RWPE2 (cell line): ENCODE measurements at places on chromosomes 4 and X.

DNA sequence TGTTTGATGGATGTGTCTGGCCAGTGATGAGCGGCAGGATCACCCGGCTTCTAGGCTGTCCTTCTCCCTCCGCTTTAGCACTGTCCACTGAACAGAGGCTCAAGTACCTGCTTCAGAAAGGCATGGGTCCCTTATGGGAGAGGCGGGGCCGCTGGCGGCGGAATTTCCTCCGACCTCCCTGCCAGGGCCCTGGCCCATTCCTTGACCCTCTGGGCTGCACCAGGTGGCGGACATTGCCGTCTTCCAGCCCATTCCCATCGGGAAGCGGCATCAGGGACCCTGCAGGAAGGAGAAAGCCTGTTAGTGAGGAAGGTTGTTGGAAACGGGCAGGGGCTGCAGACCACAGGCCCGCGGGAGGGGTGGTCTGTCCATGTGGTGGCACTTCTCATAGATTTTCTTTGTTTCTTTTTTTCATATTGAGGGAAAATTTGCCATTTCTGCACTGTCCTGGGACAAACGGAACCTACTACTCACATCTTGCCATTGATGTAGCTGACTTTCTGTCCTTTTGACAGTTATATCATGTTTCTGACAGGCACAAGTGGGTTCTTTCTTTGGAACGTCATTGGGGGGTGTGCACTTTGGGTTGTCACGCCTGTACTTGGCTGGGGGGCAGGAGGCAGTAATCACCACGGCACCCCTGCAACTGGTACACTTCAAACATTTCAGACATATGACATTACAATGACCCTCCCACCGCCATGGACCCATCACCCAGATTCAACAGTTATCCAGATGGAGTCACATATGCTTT, 6.1 kb downstream of the APLN start:
- H3K27ac ChIP-seq: no peak overlapping the region
- H3K36me3 ChIP-seq: no peaks in the 10 kb centered on the region
- H3K4me1 ChIP-seq: no peaks in the 10 kb centered on the region

DNA sequence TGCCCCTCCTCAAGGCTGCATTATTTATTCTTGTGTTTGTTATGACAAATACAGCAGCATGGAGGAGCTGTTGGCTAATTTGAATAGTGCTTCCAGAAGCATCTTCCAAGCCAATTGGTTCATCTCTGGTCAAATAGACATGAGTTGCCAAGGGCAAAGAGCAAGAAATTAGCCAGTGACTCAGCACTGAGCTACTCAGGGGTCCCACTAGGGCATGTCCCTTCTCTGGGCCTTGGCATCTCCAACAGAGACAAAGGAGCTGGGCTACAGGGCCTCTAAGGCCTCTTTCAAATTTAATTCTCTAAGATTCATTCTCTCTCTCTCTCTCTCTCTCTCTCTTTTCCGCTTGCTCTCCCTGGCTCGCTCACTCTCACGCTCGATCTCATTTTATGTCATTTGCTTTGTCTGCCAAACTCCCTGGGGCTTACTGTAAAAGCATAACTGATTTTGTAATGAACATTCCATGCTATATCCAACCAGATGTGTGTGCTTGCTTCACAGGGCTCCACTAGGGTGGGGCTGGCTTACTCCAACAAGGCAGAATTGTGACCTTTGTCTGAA, 86.7 kb upstream of the MAGEA4 start:
- H3K4me3 ChIP-seq: no peak overlapping the region
- DNase-seq: peak; percentile 62
- H3K27me3 ChIP-seq: no peaks in the 10 kb centered on the region
- H3K27ac ChIP-seq: peak overlapping the region; percentile 51
- peaks cover 10% of the 10 kb centered on the region for H3K4me1 ChIP-seq

DNA sequence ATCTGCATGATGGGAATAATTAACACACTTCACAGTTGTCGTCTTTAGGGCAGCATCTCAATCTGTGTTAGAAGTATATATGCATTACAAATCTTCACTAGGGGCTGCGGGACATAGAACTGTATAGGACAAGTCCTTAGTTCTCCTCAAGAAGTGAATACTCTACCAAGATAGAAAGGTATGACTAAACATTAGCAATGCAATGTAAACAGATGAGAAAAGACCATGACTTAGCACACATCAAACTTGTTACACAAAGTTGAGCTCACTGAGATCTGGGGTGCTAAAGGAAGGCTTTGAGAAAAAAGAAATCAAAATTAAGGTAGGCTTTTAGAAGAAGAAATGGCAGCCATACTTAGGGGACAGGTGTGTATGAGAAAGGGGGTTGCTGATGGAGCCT, 182.1 kb upstream of the MAP3K15 start:
- H3K27ac ChIP-seq: peak overlapping the region; percentile 36
- peaks cover 16% of the 10 kb centered on the region for H3K4me1 ChIP-seq
- no peak for DNase-seq
- H3K36me3 ChIP-seq: no peaks in the 10 kb centered on the region

DNA sequence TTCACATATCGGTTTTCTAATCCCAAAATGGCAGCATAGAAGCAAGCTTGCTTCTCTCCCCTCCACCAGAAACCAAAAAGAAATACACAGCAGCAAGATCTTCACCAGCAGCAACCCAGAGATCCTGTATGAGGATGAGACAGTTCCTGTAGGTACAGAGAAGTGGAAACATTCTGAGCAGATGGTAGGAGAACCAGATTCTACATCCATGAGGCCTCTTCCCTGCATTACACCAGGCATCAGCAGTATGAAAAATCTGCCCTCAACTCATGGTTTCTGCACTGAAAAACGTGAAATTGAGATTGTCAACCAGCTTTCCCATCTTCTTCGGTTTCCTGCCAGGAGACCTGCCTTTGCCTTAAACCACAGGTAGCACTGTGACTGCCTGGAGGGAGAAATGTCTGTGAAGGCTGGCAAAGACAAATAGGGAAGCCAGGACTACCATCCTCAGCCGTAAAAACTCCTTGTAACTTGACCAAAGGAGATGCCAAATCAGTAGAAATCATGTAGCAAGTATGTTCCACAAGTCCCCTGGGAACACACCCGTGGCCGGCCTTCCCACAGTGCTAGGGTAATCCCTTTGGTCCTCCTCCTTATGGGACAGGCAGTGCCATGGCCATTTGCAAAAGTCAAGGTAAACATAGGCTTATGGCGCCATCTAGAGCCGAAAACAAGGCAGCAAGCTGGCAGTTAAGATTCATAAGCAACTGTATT, 24.0 kb upstream of the MTHFD2L start:
- no peaks in the 10 kb centered on the region for H3K4me1 ChIP-seq
- peaks cover 20% of the 10 kb centered on the region; the same call in 1 of the 2 replicates for H3K36me3 ChIP-seq
- no peak for DNase-seq
- H3K27me3 ChIP-seq: no peaks in the 10 kb centered on the region
- H3K4me3 ChIP-seq: no peak overlapping the region
- peak overlapping the region; percentile 22 for H3K27ac ChIP-seq

- DNase-seq: no peak
- H3K27me3 ChIP-seq: no peaks in the 10 kb centered on the region
- no peaks in the 10 kb centered on the region for H3K4me1 ChIP-seq
These were observed 160.1 kb downstream of the COX18 start for GRCh38 chr4:72909461-72909860.

- no peak for DNase-seq
- no peaks in the 10 kb centered on the region for H3K36me3 ChIP-seq
- H3K27ac ChIP-seq: no peak overlapping the region
- H3K4me3 ChIP-seq: no peak overlapping the region
- H3K4me1 ChIP-seq: no peaks in the 10 kb centered on the region
These were observed 98.3 kb upstream of the ATOH1 start for GRCh38 chr4:93730251-93730650.

GRCh38 chr4:112031712-112032328, 113.4 kb upstream of the FAM241A start:
- no peak for DNase-seq
- no peaks in the 10 kb centered on the region for H3K27me3 ChIP-seq
- no peak overlapping the region for H3K27ac ChIP-seq
- H3K4me3 ChIP-seq: no peak overlapping the region
